Spinal cord (tissue), 10 donors: ENCODE measurements at places on chromosomes 4 and X.

GRCh38 chr4:151948351-151949016 is 187.7 kb upstream of the GATB start:
- DNase-seq, result no peak

DNA sequence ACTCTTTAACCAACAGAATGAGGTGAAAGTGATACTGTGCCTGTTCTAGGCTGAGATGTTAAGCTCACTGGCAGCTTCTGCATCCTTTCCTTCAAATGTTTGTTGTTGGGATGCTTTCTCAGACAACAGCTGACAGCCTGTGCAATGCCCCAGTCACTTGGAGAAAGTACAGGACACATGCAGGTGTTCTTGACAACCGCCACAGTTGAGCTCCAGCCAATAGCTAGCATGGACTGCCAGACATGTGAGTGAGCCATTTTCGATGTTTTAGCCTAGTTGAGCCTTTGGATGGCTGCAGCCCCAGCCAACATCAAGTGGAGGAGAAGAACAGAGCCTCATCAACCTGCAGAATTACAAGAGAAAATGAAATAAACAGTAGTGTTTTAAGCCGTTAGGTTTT is 94.1 kb upstream of the PPP3CA start:
- DNase-seq, result no peak

DNA sequence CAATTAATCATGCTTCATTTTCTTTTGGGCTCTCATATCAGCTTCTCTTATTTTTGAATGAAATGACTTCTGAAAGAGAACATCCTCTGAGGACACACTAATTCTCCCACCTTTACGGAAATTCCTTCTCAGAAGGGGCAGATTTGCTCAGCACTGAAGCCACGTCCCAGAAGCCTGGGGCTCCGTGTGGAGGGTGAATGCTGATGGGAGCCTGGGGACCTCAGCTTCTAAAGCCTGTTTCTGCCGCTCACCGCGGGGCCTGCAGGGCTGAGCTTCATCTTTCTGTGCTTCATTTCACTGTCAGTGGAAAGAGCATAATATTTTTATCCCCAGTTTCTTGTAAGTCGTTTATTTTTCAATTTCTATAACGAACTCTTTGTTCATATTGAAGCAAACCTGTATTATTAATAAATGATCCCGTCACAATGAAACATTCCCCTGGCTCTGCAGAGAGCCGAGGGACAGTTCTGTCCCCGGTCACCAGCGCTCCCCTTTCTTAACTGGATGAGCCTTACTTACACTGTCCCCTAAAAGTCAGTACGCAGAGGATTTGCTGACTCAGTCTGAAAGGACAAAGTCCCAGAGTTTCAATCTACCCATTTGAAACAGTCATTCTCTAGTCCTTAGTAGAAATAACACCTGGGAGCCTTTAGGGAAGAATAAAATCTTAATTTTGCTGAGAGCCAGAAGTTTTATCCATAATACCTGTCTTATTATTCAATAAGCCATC is 364.6 kb upstream of the FAT1 start:
- peak; percentile 27 for DNase-seq

- DNase-seq, result no peak
These were observed 178.9 kb downstream of the MGST2 start for GRCh38 chr4:139844459-139845036.

DNA sequence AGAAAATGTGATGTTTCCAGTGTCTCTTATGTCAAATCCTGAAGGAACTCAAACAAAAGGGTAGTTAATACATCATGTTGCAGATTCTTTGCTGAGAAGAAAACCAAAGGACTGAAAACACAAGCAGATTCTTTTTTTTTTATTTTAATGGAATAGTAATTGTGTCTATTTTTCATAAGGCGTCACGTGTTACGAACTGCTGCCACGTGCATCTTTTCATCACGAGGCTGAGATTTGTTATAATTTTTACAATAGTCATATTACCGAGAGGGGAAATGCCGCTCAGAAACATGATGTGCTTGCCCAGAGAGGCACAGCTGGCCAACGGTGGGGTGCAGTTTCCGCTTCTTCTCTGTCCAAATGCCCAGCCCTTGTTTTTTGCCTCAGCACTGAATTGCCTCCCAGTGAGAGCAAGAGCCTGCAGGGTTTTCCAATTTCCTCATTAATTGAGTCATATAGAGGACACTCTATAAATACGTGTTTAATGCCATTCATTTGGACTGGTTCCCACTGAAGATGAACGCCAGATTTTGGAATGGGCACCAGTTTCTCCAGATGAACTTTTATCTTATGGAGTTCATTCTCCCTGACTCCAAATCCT is 225.3 kb downstream of the STK32B start:
- no peak for DNase-seq

GRCh38 chr4:105474099-105474518 is 247 bp upstream of the PPA2 start:
- DNase-seq, result peak; percentile 59

DNA sequence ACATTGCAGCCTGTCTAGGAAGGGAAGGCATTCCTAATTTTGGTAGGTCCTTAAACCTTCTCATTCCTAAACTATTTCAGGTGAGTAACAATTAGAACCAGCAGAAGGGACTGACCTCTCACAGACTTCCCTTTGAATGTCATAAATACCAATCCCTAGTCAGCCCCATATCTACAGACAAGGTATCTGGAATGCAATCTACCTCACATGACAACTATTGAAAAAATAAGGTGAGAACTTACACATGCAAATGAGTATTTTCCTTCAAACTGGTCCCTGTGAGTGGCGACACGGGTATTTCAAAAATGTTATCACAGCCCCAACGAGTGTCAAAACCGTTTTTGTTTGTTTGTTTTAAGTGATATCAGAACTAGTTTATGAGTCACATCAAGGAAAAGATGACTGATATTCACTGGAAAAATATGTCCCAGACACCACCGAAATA is 102.4 kb upstream of the VCX2 start:
- DNase-seq, result no peak

- no peak for DNase-seq
These were observed 37.1 kb downstream of the TMEM150C start for GRCh38 chr4:82524570-82525152.

GRCh38 chr4:8168832-8169598 is 10.4 kb upstream of the ABLIM2 start:
- no peak for DNase-seq

- no peak for DNase-seq
These were observed 28.1 kb downstream of the TBC1D14 start for GRCh38 chr4:6937754-6938153.
